ENCODE measurements at places on chromosomes 3 and 15. TPM values are rescaled to one million over a fixed set of nuclear protein-coding genes. Genes with fewer than 3 reads are reported as not detected.

DNA sequence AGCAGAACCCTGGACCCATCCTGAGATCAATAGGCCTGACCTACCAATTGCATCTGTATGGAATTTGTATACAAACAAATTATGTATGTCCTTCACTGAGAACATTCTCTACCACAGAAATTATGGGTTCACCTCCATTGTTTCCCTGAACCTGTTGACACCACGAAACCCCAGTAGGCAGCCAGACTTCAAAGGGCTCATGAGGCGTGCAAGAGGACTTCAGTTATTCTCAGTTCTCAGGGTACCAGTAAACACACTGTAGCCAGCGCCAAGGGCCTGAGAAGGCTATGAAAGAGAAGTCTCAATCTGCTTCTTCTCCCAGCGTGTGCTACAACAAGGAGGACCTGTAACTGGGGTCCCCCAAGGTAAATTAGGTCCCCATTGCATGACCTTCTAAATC is 254.9 kb upstream of the GOLGA6L4 start:
- no peak for DNase-seq

DNA sequence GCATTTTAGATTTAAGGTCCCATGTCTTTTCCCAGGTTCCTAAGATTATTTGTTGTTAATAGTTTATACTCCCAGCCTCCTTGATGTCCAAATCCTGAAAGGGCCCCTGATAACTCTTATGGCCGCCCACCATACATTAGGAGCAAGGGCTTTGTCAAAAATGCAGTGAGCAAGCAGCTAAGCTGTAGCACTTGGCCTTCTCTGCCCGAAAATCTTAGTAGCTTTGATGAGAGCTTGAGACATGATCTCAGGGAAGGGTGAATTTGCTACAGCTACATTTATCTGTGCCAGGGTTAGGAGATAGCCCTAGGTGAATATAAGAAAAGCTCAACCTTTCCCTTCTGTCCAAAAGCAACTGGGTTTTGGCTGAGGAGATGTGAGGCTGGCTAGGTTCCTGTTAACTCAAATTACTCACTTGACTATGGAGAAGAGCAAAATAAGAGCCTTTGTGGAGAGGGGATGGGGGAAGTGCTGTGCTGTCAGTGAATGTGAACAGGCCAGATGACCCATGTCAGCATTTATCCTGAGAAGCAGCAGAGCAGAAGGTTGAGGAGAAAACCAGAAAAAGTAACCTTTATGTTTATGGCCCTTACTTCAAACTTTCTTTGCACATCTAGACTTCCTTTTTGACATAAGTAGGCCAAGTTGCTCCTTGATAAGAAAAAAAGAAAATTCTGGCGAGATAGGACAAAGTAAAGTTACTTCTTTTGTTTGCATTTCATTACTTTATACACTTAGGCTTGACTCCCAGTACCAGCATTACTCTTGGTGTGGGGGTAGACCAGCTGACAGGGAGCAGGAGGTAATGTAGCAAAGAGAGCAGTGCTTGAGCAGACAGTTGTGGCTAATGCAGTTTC is 21.1 kb downstream of the MAPK6 start:
- no peak for DNase-seq

GRCh38 chr3:64262574-64263114 is 37.4 kb upstream of the PRICKLE2 start:
- no peak for DNase-seq

- DNase-seq: no peak
Observed at GRCh38 chr3:74591946-74592345, 22.5 kb downstream of the CNTN3 start.

DNA sequence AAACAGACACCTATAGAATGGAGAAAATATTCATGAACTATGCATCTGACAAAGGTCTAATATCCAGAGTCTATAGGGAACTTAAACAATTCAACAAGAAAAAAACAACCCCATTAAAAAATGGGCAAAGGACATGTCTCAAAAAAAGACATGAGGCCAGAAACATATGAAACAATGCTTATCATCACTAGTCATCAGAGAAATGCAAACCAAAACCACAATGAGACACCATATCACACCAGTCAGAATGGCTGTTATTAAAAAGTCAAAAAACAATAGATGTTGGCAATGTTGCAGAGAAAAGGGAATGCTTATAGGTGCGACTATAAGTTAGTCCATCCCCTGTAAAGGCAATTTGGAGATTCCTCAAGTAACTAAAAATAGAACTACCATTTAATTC is 11.4 kb upstream of the HDGFL3 start:
- DNase-seq: no peak

DNA sequence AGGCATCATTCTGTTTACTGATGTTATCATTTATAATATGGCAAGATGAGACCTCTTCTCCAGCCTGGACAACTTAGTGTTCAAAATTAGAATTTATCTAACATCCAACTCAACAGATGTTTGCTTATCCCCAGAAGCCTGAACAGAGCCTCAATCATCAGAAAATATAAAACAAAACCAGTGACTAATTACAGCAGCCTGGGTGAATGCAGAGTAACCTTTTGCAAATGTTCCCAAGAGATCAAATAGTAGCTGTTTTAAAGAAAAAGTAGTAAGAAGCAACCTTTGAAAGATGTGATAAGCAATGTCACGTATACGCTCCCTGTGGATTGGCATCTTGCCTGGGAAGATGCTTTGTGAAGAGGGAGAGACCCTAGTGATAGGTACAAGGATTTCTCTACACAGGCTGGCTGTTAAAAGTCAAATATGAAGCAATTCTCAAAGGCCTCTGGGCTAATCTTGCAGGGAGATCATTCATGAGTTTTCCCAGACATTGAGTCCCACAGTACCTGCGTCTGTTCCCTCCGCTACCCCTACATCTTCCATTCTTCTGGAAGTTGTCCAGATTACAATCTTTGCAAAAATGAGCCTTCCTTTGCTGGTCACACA is 39.3 kb upstream of the PRICKLE2 start:
- DNase-seq: no peak

DNA sequence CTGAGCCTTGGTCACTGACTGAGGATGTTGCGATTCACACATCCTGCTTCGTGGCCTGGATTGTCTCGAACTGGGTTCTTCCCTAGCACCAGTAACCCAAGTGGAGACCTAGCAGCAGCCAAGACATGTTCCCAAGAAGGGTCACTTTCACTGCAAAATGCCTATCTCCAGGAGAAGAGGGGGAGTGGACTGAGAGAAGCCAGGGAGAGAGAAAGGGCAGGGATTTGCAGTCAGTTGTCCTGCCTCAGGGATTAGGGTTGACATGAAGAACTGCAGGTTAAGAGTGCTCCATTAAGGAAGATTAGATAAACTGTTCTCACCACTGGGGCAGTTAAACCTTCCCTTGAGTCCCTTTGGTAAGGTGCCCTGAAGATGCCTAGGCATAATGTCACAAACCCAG is 5.7 kb upstream of the CD276 start:
- no peak for DNase-seq

ACTRT3 gene
- 0.14 TPM for total RNA-seq

PPP1R14D gene
- total RNA-seq: not detected

ISY1 gene
- 66.7 TPM for total RNA-seq

SLC22A14 gene
- total RNA-seq: not detected

All from activated CD8-positive, alpha-beta T cell treated with anti-CD3 and anti-CD28 coated beads for 36 hours (primary cell).